ENCODE measurements at places on chromosomes 7 and 10. TPM values are rescaled to one million over a fixed set of nuclear protein-coding genes. Genes with fewer than 3 reads are reported as not detected.
A peak's percentile ranks its signal among the peaks of the same experiment; 100 is the strongest.

DNA sequence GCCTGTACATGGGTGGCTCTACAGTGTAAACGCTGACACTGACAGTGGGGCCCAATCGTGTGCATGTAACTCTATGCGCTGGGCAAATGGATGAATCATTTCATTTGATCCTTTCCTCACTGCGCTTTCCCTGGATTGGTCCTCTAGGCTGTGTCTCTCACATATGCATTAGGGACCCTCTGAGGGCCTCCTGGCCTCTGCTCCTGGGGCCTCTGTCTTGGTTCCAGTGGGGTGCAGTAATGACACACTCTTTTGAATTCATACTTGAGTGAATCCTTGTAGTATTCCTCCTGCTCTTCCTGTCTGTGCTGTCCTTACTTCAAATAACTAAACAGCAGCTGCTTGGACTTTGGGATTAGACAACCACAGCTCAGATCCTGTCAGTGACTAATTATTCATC, 176.5 kb upstream of the ADO start:
- no peaks in the 10 kb centered on the region for H3K27me3 ChIP-seq
- H3K36me3 ChIP-seq: no peaks in the 10 kb centered on the region
- no peak overlapping the region for H3K4me3 ChIP-seq
- no peak overlapping the region for H3K27ac ChIP-seq
- H3K4me1 ChIP-seq: no peaks in the 10 kb centered on the region
- no peak for DNase-seq

DNA sequence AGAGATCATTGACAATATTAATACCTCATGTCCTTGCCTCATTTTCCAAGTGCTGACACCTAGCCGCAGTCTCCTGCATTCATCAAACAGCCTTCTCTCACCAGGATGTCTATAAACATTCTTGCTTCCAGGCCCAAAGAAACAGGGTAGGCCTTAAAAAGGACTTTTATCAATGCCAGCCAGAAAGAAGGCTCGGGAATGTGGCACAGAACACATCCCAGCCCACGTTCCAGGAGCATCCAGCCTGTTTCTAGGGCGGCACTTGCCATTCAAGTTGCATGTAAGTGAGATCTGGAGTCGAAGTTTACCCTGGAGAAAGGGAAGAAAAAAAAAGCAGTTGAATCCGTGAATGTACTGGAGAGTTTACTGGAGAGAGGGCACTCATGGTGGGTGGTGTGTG, 1083.1 kb downstream of the KCNMA1 start:
- H3K4me3 ChIP-seq: no peak overlapping the region
- H3K4me1 ChIP-seq: peaks cover 54% of the 10 kb centered on the region
- no peaks in the 10 kb centered on the region for H3K27me3 ChIP-seq
- H3K27ac ChIP-seq: no peak overlapping the region
- H3K36me3 ChIP-seq: no peaks in the 10 kb centered on the region
- DNase-seq: no peak

The PIK3CG gene
- 0.92 TPM for polyA plus RNA-seq

- DNase-seq: no peak
- H3K27ac ChIP-seq: peak within 1 kb of the TSS; percentile 92
- H3K27me3 ChIP-seq: no peaks in the 10 kb centered on the region
- peaks cover 32% of the 10 kb centered on the region for H3K4me1 ChIP-seq
- no peaks in the 10 kb centered on the region for H3K36me3 ChIP-seq
Observed at GRCh38 chr10:102644066-102644645, at the start of gene TRIM8. TRIM8 (plus strand) TSS chr10:102644479; CDS start chr10:102644618, 139 bp downstream.

DNA sequence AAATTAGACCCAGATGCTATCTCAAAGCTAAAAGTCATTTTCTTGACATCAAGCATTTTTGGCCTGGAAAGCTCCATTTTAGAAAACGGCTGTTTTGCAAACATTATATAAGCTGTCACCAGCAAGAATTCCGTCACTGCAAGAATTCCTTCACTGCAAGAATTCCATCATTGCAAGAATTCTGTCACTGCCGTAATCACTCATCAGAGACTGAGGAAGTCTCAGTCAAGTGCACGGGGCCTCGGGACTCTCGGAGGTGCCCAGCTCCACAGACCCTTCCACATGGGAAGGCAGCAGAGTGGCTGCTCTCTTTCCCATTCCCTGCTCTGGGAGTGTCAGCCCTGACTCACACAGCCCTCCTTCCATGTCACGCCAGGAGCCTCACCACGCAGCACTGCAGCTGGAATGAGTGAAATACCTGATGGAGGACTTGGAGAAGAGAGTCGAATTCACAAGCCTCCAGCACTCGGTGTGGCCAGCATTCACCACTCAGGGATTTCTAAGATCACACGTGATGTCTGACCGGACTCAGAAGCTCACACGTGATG, 168.3 kb downstream of the PTPRN2 start:
- H3K27me3 ChIP-seq: no peaks in the 10 kb centered on the region
- H3K4me3 ChIP-seq: no peak overlapping the region
- H3K27ac ChIP-seq: no peak overlapping the region

The TFPI2 gene
- polyA plus RNA-seq: 1.3 TPM

DNA sequence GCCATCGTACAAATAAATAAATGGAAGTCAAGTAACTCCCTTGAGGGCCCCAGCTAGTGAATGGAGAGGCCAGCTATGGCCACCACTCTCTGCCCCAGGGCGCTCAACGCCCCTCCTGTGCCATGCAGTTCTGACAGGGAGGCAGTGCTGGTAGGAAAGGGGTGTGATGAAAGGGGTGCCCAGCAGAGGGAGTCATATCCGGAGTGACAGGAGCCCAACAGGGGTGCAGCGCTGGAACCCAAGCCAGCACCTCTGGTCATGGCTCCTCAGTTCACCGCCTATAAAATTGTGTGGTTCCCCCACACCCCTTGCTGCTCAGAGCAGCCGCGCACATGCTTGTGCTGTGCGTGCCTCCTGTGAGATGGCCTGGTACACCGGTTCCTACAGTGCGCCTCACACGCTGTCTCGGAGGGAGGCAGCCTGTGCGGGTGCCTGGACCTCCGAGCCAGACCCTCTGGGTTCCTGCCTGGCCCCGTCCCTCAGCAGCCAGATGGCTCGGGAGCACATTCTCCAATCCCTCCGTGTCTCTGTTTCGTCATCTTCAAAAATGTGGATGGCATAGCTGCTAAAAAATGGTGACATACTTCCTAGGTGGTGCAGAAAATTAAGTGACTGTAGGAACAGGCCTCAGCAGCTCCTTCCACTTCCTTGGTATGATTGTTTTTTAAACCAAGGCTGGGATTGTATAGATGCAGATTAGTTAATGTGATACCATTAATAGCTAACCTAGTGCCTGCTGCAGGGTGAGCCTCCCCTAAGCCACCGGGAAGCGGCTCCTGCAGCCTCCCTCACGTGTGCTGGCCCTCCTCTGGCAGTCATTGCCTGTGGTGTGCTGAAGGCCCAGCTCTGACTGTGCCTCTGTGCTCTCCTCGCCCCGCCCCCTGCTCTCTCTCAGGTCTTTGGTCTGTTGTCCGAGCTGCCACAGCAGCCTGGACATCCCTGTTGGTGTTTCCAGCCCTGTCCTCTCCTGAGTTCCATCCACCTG, 125.8 kb downstream of the EGFR start:
- no peaks in the 10 kb centered on the region for H3K36me3 ChIP-seq
- H3K4me3 ChIP-seq: no peak overlapping the region
- H3K27ac ChIP-seq: no peak overlapping the region
- H3K27me3 ChIP-seq: no peaks in the 10 kb centered on the region
- DNase-seq: no peak

- peak overlapping the region; percentile 86 for H3K27ac ChIP-seq
- no peak overlapping the region for H3K4me3 ChIP-seq
- DNase-seq: no peak
- peaks cover 5% of the 10 kb centered on the region for H3K36me3 ChIP-seq
- H3K4me1 ChIP-seq: peaks cover 17% of the 10 kb centered on the region
- no peaks in the 10 kb centered on the region for H3K27me3 ChIP-seq
Observed at GRCh38 chr7:128777156-128778123, 1.8 kb upstream of the OPN1SW start.

- peak; percentile 85 for DNase-seq
- H3K36me3 ChIP-seq: no peaks in the 10 kb centered on the region
- H3K27ac ChIP-seq: peak overlapping the region; percentile 75
- no peak overlapping the region for H3K4me3 ChIP-seq
- H3K27me3 ChIP-seq: no peaks in the 10 kb centered on the region
Observed at GRCh38 chr7:131284702-131285419, 42.8 kb upstream of the MKLN1 start.

The ZNF804B gene
- polyA plus RNA-seq: 0.01 TPM

GRCh38 chr7:107972941-107973376, 30.0 kb downstream of the LAMB1 start:
- H3K27ac ChIP-seq: peak overlapping the region; percentile 73
- H3K36me3 ChIP-seq: peaks cover 39% of the 10 kb centered on the region
- no peaks in the 10 kb centered on the region for H3K27me3 ChIP-seq
- H3K4me3 ChIP-seq: no peak overlapping the region
- DNase-seq: peak; percentile 83

The DENND2A gene
- polyA plus RNA-seq: 7.2 TPM

- H3K27me3 ChIP-seq: no peaks in the 10 kb centered on the region
- H3K4me1 ChIP-seq: peaks cover 27% of the 10 kb centered on the region
- H3K36me3 ChIP-seq: no peaks in the 10 kb centered on the region
- no peak overlapping the region for H3K27ac ChIP-seq
- H3K4me3 ChIP-seq: no peak overlapping the region
Observed at GRCh38 chr7:7795203-7795602, 76.8 kb upstream of the RPA3 start.

The SLC18A3 gene
- not detected for polyA plus RNA-seq

Data from sigmoid colon (tissue), 7 donors.